Upper lobe of right lung (tissue), 1 donor: ENCODE measurements at places on chromosomes 5 and 9. TPM values are rescaled to one million over a fixed set of nuclear protein-coding genes. Genes with fewer than 3 reads are reported as not detected.

Gene IL7R
- total RNA-seq: 226 TPM

DNA sequence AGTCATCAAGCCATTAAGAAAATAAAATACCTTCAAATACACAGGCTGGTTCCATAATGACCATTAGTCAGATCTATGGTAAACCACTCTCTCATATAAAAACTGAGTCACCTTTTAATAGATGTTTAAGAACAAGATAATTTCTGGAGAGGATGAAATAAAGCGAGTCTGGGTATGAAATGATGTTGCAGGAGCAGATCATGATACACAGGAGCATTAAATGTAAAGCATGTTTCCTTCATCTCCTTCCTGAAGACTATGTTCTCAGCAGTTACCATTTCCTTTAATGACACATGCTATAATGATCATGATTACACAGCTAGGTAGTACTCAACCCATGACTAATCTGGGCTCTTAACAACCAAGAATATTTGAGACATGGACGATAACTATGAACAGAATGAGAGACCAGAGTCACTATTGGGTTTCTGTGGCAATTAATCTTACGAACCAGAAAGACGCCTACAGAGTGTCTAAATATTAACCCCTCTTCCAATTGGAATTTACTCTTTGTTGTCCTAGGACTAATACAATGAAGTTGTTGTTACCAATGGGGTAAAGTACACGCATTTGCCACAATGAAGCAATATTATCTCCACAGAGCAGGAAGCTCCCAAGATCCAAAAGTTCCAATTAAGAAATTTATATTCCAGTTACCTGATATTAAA lies 105.6 kb downstream of the NR6A1 start:
- DNase-seq: no peak

- no peak for DNase-seq
These were observed 35.2 kb downstream of the RLN2 start for GRCh38 chr9:5269249-5269715.

- no peak for DNase-seq
These were observed 9.9 kb downstream of the HSPA9 start for GRCh38 chr5:138565100-138565821.

- DNase-seq: no peak
These were observed 4.2 kb upstream of the PFN3 start for GRCh38 chr5:177404641-177405179.
